ENCODE measurements at places on chromosomes 7 and 10.

- no peak for DNase-seq
These were observed 77.5 kb downstream of the LRRC4 start for GRCh38 chr7:127953423-127954356.

GRCh38 chr10:50567384-50567783 is 56.4 kb downstream of the SGMS1 start:
- DNase-seq = no peak

- no peak for DNase-seq
These were observed 92.1 kb downstream of the SRI start for GRCh38 chr7:88127637-88128290.

- no peak for DNase-seq
These were observed 119.3 kb upstream of the PRKCQ start for GRCh38 chr10:6699336-6699735.

DNA sequence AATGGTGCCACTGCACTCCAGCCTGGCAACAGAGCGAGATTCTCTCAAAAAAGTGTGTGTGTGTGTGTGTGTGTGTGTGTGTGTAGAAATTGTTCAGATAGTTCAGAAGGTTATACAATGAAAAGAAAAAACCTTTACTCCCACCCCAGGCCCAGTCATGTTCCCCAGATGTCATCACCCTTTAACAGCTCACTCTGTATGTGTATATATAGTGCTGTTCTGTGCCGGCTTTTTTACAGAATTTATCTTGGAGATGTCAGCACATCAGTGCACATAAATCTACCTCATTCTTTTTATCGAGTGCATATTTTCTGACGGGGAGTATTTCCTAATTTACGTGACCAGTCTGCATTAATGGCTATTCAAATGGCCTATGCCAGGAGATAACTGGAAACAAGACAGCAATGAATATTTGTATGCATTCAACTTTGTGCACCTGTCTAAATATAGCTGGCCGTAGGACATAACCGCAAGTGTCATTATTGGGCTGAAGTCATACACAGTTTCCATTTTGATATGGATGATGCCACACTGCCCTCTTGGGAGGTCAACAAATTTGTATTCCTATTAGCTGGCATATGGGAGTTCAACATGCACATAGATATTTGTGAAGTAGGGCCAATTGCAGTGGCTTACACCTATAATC is 11.7 kb downstream of the NIPSNAP2 start:
- no peak for DNase-seq

DNA sequence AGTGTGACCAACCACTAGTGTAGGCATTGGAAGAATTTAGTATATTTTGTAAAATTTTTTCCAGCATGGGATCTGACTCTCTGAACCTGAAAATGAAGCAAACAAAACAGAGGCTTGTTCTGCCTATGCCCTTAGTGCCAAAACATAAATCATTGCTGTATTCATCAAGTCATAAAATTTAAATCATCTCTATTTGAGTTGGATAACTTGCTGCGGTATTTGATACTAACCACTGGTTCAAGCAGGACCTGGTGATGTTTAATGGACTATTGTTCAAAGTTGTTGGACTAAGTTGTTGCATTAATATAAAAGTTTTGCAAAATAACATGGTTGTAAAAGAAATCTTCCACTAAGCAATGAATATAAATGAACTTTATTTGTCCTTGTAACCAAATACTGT is 19.8 kb upstream of the RPA3 start:
- DNase-seq = no peak

GRCh38 chr10:107051769-107052168 is 112.7 kb downstream of the SORCS1 start:
- DNase-seq = no peak

DNA sequence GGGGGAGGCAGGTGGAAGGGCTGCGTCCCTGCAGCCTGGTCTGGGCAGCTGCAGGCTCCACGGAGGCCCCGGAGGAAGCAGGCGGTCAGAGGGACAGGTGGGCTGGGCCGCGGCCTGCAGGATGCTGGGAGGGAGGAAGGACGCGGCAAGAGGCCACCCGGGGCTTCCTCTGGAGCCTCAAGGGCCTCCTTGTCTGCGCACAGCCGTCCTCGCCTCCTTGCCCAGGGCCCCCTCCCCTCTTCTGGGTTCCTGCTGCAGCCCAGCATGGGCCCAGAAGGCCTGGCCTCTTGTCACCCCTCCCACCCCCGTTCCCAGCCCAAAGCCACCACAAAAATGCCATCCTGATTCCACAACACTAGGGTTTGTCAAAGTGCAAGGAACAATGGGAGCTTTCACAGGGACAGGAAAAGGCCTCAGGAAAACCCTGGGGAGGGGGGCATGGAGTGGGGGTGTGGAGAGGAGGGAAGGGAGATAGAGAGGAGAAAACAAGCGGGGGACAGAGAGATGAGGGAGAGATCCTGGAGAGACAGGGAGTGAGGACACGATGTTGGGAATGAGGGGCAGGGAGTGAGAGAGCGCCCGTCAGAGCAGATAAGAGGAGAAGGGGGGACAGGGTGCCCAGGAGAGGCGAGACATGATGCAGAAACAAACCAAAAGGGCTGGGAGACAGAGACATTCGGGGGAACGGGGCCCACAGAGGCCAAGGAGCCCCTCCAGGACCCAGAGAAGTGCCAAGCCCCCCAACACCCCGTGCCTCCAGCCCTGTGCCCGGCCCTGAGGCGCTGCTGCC is 41.8 kb downstream of the ZCCHC24 start:
- no peak for DNase-seq

DNA sequence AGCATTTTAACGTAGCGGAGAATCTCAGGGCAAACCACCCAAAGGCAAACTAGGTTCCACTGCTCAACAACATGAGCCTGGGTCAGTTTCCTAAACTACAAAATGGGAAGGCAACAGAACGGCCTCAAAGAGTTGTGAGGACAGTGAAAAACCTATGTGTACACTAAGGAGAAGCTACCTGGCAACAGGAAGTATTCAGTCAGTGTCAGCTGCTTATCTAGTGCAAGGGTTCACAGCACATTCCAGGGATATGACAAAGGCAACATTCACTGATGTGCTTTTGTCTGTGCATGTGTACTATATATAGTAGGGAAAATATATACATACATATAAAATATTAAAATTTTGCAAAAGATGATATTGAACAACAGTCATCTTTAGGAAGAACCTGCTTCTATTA is 17.2 kb downstream of the NUDCD3 start:
- DNase-seq = no peak

DNA sequence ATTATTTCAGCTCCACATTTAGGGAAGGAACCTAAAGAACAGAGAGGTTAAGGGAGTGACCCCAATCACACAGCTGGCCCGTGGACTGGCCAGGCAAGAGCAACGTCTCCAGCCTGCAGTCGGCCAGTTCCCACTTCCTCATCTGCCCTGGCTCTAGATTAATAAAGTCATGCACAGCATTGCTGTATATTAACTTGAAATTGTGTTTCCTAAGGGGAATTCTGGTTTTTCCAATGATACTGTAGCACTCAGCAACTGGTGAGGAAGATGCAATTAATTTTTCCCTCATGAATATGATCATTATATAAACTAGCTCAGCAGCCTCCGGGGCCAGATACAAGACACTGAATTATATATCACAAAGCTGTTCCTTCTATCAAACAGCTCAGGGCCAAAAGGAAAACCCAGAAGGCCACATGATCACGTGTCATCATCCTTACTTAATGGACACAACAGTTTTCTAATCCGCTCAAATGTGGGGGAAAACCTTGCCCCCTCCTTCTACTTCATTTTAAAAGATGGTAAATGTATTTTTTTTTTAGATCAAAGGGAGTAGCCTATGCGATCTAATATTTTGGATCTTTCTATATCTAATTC is 295.3 kb upstream of the PRKCQ start:
- DNase-seq = no peak

DNA sequence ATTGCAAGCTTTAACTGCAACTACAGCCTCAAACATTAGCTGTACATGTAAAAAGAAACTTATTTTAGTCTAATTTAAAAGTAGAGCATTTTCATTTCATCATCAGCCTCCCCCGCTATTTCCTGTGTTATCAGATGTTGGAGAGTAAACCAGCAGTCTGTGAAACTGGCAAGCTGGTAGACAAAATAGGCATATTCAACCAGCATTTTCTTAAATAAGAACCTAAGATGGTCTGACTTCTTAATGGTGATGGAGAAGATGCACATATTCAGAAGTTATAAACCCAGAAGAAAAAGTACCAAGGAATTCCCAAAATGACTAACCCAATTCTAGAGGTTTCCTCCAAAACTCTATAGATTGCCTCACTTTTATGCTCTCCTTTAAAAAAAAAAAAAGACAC is 24.9 kb downstream of the PIK3AP1 start:
- DNase-seq = no peak

DNA sequence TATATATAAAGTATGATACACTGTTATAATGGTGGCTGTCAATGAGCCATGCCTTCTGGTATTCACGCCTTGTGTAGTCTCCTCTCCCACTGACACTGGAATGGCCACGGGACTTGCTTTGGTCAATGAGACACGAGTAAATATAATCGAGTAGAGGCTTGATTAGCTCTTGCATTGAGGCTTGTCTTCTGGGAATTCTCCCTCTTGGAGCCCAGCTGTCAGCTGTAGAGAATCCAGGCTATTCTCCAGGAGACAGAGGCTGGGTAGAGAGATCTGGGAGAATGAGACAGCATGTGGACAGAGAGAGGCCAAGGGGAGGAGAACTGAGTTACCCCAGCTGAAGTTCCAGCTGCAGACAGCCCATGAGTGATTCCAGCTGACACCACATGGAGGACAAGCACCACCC is 25.2 kb upstream of the PLCE1 start:
- no peak for DNase-seq

DNA sequence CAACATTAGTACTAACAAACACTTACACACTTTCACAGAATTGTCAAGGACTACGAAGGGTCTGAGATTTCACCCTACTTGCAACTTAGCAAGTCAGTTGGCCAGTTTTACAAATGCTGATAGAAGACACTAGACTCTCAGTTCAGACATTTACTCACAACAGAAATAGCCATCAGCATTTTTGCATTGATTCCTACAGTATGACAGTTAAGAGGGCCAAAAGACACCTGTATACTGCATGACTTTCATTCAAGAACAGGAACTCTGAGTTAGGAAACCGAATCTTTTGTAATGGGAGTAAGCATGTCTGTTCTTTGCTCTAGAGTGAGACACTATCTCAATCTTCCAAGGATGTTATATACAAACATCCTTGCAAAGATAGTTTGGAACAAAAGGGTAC is 40.9 kb downstream of the FAM204A start:
- DNase-seq = no peak

- no peak for DNase-seq
These were observed 192.4 kb upstream of the PFKP start for GRCh38 chr10:2874963-2875362.

DNA sequence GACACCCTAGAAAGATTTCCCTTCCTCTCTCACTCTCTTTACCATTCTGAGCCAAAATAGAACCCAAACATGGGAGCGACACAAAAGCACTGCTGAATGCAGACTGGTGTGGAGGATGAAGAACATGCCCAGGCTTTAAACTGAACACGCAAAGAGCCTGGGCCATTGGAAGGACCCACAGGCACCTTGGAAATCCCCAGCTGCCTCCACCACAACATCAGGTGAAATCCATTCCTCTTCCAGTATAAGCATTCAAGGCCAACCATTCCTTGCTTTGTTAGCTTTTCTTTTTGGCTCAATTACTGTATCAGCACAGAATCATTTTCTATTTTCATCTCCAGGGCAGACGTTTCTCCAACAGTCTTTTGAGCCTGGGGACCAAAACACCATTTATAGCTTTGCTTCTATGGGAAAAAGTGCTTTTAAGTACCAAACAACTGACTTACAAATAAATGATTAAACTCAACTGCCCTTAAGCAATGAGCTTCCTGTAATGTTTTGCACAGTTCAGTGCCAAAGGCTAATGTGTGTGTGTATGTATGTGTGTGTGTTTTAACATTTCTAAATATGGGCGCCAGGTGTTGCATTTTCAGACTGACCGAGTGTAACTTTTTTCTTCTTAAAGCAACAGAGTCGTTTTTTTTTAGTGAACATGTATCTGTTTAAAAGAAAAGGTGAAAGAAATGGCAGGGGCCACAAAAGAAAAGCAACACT is 16.2 kb upstream of the BLNK start:
- no peak for DNase-seq

DNA sequence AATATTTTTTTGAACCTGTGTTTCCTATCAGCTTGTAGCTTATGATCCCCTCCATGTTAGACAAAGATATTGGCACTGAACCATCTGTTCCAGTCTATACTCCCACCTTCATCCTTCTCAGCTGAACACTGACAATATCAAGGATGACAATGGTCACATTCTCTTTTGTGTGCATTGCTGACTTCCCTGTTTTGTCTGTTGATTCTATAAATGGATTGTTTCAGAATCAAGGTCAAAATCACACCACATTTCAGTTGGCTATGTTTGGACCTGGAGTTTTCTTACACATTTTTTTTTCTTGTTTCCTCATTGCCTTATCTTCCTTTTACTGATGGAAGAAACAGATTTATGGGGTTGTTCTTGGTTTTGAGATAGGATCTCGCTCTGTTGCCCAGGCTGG is 11.3 kb upstream of the SMURF1 start:
- DNase-seq = no peak

DNA sequence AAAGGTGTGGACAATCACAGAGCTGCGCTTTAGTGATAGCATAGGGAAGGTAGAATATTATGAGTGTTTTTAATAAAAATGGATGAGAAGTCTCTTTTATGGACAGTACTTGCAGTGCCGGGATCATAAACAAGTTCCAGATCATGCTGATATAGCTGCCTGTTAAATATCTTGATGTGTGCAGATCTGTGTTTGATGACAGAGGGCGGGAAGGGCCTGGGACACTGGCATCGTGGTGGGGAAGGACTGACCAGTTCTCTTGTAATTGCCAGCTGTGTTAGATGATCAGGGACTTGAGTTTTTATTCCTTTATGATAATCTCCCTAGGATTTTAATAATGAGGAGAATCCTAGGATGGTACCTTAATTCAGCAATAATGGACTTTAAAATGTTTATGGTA is 14.6 kb downstream of the SND1 start:
- no peak for DNase-seq

DNA sequence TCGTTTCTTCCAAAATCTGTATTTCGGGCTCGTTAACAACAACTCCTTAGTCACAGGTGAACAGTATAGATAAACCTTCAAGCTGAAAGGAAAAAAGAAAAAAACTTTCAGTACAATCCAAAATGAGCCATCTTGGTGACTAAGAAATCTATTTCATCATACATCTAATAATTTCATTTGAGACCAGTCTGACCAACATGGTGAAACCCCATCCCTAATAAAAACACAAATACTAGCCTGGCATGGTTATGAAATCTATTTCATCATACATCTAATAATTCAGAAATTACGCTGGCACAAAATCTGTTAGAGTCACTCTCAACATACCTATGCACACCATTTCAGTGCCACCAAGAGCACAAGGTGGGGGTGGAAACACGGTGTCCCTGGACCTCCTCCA is 8.8 kb downstream of the DCLRE1C start:
- DNase-seq = no peak

DNA sequence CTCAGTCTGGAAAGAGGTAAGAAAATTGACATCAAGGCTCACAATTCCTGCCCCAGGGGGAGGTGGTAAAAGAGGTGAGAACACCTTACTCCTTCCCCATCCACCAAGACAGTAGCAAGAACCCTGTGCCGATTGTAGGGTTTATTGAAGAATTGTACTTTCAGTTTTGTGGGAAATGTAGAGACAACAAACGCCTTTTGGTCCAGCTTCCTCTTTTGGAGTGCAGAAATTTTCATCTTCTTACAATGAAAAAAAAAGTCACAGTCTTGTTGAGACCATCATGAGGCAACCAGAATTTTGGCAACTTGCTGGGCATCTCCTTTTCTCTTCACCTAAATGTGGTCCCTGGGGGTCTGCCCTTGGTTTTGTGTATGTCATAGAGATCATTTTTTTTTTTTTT is 217.7 kb downstream of the TMEM178B start:
- no peak for DNase-seq

All from stimulated activated CD8-positive, alpha-beta memory T cell treated with anti-CD3 and anti-CD28 coated beads, Interleukin-4, amount 100 ng/mL, for 1 hour (primary cell).